ENCODE measurements at places on chromosomes 5 and 9.

- DNase-seq = no peak
Measured at GRCh38 chr5:151022511-151023018, 2.2 kb downstream of the GPX3 start.

GRCh38 chr5:66367814-66368541 lies 223.9 kb downstream of the SREK1 start:
- no peak for DNase-seq

DNA sequence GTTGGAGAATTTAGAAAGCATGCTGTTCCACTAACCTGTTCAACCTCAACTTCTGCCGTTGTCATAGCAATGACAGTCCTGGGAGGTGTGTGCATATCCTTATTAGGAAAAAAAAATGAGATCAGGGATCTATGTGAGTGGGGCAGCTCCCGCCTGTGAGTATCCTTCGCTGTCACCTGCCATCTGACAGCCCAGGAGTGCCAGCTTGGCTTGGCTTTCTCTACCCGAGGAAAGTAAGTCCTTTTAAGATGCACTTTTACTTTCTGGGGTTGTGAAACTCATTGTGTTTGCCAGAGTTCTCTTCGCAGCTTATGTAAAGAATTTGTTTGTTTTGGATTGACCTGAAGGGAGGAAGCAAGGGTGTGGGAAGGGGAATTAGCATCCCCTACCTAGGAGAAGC lies 21.8 kb downstream of the PCDHAC2 start:
- DNase-seq = no peak

GRCh38 chr9:136386018-136386417 lies 12.5 kb upstream of the CARD9 start:
- DNase-seq = no peak

- peak; percentile 40 for DNase-seq
Measured at GRCh38 chr5:68141494-68141893, 74.1 kb upstream of the PIK3R1 start.

DNA sequence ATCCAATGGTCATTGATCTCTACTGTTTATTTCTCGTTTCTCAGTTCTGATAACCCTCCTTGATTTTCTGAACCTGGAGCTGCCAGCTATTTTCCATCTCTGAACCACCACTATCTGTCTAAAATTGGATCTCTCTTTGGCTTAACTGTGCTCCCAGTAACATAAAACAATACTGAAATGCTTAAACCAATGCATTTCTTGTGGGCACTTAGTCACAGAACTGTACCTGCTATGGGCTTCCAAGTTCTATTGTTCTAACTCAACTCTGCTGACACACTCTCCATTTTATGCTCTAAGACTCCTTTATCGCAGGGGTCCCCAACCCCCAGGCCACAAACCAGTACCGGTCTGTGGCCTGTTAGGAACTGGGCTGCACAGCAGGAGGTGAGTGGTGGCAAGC lies 120.6 kb downstream of the LHFPL2 start:
- DNase-seq = no peak

GRCh38 chr5:44809215-44809955 lies 638 bp downstream of the MRPS30 start:
- DNase-seq = peak; percentile 51

DNA sequence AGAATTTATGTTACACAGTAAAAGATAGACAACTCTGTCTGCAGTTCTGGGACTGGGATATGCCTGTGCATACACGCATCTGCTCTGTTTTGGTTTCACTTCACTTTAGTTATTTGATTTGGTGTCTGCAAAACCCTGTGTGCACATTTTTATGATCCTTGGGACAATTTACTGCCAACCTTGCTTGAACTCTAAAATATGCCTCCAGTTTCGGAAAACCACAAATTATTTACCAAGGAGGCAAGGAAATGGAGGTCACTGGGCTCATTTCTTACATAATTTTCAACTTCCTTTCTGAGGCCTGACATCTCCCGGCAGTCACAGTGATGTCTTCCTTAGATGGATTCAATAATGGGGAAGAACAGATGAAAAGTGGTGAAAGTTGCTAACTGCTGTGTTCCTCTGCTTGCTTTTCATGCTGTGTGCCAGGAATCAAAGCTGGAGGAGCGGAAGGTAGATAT lies 61.2 kb upstream of the TAF11L2 start:
- DNase-seq = peak; percentile 60

GRCh38 chr9:35690614-35691333 lies 1.0 kb upstream of the TPM2 start:
- peak; percentile 85 for DNase-seq

GRCh38 chr9:115520646-115521045 lies 402.7 kb upstream of the TNC start:
- DNase-seq = peak; percentile 52

DNA sequence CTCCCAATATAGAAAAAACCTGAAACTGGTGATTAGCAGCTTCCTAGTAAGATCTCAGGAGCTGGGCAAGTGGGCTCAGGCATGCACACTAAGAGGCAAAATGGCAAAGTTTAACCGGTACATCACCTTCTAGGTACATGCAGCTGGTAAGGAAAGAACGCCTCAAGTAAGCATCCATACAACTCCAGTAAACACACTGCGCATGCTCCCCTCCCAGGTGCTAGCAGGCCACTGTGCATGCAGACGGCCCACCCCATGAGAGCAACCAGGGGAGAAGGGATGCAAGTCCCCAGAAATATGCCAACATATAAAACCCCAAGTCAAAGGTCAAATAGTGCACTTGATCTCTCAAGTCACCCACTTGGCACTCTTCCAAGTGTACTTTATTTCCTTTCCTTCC lies 228.6 kb upstream of the KIF2A start:
- no peak for DNase-seq

- DNase-seq = no peak
Measured at GRCh38 chr5:17308326-17309065, 91.1 kb downstream of the BASP1 start.

DNA sequence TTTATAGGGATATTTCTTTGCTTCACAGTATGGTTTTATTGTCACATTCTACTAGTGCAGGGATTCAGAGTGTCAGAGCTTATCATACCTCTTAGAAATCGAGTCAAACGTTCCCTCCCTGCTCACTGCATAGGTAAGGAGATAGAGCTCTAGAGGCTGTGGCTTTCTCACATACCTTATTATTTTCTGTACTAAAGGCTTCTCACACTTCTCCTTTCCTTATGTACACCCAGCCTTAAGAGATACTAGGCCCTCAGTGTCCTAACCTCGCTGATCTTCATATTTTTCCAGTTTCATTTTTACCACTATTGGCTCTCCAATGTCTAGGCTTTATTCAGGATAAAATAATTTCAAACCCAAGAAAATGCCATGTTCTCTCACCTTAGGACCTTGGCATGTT lies 297.3 kb upstream of the RIOK2 start:
- DNase-seq = no peak

DNA sequence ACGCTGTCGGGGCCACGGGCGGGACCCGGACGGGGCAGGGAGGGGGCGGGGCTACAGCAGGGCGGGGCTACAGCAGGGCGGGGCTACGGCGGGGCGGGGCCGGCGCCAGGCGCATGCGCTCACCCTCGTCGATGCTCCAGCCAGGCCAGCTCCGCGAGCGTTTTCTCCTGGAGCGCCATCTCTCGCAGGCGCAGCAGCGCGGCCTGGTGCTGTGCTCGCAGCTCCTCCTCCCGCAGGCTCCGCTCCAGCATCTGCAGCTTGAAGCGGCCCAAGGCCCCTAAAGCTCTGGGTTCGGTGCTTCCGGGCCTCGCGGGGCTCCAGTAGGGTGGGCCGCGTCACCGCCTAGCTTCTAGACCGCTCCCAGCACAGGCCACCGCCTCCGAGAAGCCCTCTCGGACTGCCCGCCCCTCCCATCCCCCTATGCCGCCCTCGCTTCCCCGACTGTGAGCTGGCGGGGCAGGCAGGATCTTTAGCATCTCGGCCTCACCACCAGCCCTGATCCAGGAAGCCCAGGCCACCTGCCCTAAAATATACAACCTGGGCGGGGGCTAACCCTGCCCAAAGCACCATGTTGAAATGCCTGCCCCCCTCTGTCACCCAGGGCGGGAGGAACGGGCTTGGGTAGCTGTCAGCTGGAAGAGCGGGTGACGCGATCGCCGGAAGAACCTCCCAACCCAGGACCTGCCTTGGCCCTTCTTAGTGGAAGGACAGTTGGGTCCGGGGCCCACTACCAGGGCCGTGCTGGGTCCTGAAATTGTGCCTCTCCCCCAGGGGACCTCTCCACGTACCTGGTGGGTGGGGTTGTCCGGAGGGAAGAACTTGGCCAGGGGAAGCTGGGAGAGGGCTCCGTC lies 21.9 kb upstream of the QSOX2 start:
- peak; percentile 80 for DNase-seq

GRCh38 chr5:40869384-40869783 lies 28.2 kb downstream of the CARD6 start:
- DNase-seq = no peak

DNA sequence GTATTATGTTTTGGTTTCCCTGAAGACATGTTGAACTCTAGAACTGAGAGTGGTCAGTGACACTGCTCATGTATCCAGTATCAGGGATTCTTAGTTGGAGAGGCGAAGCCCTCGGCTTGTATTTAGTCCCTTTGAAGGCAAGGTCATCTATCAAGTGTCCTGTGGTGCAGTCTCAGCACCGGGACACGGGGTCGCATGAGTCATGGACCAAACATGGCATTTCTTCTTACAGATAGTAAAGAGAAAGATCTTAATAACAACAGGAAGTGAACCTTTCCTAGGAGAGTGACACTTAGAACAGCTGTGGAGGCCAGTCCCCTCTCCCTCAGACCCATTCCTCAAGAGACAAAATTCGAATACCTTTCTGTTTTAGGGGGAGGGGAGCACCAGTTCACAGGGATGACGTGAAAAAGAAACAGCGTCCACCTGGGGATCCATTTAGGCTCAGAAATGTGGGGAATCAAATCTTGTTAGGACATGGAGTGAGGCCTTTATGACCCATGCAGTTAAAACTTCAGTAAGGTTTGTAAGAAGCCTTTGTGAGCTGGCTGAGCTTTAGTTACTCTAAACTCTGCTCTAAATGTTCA lies 86.5 kb downstream of the ADGRV1 start:
- DNase-seq = no peak

DNA sequence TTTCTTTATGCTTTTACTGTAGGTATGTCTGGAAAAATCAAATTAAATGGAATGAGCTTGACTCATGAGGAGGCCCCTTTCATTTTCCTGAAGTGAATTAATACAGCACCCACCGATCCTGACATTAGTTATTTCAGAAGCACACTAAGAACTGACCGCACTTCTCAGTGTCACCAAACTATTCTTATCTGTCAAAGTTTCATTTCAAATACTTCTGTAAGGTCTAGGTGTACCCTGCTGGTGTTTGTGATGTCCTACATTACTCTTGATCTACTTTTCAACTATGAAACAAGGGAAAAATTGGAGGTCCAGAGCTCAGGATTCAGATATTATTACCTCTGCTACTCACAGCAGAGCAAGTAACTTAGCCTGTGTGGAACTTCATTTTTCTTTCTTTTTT lies 1.8 kb upstream of the TEK start:
- DNase-seq = no peak

DNA sequence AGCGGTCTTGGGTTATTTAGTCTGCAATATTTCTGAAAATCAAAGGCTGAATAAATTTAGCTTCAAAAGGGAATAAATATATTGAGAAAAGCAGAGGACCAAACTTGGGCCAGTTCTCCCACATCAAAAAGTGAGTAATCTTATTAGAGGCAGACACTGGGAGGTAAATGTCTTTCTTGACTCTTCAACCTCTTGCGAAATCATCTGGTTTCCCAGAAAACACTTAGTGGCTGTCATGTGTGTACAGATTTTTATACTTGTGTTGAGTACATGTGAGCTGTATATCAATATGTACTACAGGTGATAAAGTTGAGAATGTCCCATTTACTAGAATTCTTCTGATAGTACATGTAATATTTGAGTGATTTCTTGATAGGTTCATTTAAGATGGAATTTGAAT lies 454.9 kb downstream of the PRR16 start:
- no peak for DNase-seq

DNA sequence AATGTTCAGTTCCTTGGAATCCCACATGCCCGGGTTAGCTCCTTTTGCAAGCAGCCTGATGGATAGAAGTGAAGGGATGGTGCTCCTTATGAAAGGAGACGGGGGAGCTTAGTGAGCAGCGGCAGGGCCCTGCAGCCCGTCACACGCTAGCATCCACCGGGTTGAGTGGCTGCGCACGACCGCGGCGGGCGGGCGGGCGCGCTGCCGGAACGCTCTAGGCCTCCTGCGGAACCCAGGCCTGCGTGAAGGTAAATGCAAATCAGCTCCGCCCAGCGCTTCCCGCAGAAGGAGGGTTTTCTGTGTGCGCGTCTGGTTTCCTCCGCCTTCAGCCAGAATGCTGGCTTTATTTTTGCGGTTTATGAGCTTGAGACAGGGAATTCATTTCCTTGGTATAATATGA lies 19.8 kb downstream of the IL12B start:
- no peak for DNase-seq

GRCh38 chr5:54764102-54765090 lies 221.0 kb downstream of the ESM1 start:
- DNase-seq = peak; percentile 92

GRCh38 chr9:75085640-75086039 lies 2.3 kb downstream of the NMRK1 start:
- no peak for DNase-seq

DNA sequence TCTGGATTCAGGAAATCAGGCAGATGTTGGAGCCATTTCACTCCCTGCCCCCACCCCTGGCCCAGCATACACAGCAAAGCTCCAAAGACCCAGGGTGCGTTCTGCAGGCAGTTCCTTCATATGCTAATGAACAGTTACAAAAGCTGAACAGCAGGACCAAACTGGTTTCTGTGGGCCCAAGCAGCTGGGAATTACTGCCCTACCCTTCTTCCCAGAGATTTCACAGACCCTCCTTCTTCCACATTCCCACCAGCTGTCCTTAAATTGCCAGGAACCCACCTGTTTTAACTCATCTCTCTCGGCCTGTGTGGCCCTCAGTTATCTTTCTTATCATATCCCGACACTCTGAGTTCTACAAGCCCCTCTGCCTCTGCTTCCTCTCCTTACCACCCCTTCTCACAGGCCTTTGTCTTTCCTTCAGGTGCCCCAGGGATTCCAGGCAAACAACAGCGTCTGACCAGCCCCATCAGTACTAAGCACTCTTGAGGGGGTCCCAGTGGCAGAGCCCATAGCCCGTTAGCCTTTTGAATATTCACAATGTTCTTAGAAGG lies 10.6 kb upstream of the F2RL1 start:
- no peak for DNase-seq

- DNase-seq = no peak
Measured at GRCh38 chr9:100639854-100640253, 62.0 kb downstream of the CAVIN4 start.

- DNase-seq = no peak
Measured at GRCh38 chr5:139708434-139708861, 60.3 kb downstream of the CXXC5 start.
